ENCODE measurements at places on chromosomes 2 and 18. TPM values are rescaled to one million over a fixed set of nuclear protein-coding genes. Genes with fewer than 3 reads are reported as not detected.

ACADL gene
- 2.5 TPM for total RNA-seq

MLPH gene
- 21.3 TPM for total RNA-seq

ANKRD53 gene
- 1.3 TPM for total RNA-seq

PDE1A gene
- 0.11 TPM for total RNA-seq

SNED1 gene
- total RNA-seq, result 9.0 TPM

DPYSL5 gene
- not detected for total RNA-seq

SP140 gene
- not detected for total RNA-seq

CCL20 gene
- 1.2 TPM for total RNA-seq

LRRC30 gene
- total RNA-seq, result not detected

BCL2 gene
- total RNA-seq, result 12.8 TPM

Measured in lower leg skin (tissue), 4 donors.